ENCODE measurements at places on chromosomes 12 and 14.

- no peak for DNase-seq
Observed at GRCh38 chr14:61607570-61608244, 87.6 kb upstream of the HIF1A start.

- DNase-seq = no peak
Observed at GRCh38 chr12:96414637-96415036, 14.4 kb upstream of the CDK17 start.

DNA sequence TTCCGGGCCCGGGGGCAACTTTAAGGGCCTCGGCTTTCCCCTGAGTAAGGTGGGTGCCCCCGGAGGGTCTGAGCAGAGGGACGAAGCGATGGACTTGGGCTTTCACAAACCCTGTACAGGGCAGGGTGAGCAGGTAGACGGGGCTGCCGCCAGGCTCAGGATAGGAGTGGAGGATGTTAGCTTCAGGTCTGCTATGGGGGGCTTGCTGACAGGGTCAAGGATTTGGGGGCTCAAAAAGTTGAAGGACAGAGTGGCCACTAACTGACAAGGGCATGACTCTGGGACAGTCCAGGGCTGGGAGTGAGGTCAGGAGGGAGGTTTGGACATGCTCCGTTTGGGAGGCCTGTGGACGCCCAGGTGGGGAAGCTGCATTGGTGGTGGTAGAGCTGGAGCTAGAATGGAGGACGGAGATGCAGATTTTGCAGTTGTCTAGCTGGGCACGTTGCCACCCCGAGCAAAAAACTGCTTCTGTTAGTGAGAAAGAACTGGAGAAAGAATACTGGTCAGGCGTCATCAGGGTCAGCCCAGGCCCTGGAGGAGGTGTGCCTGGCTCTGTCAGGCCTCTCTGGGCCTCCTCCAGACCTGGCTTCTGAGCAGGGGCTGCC is 113.3 kb downstream of the ADGRD1 start:
- DNase-seq = no peak

- DNase-seq = no peak
Observed at GRCh38 chr12:54723379-54724256, 75.5 kb upstream of the DCD start.

GRCh38 chr12:130764073-130764472 is 48.0 kb upstream of the RIMBP2 start:
- no peak for DNase-seq

- DNase-seq = no peak
Observed at GRCh38 chr12:94193168-94193567, 44.8 kb downstream of the PLXNC1 start.

- DNase-seq = peak; percentile 80
Observed at GRCh38 chr12:1836854-1837421, 16.6 kb downstream of the LRTM2 start.

DNA sequence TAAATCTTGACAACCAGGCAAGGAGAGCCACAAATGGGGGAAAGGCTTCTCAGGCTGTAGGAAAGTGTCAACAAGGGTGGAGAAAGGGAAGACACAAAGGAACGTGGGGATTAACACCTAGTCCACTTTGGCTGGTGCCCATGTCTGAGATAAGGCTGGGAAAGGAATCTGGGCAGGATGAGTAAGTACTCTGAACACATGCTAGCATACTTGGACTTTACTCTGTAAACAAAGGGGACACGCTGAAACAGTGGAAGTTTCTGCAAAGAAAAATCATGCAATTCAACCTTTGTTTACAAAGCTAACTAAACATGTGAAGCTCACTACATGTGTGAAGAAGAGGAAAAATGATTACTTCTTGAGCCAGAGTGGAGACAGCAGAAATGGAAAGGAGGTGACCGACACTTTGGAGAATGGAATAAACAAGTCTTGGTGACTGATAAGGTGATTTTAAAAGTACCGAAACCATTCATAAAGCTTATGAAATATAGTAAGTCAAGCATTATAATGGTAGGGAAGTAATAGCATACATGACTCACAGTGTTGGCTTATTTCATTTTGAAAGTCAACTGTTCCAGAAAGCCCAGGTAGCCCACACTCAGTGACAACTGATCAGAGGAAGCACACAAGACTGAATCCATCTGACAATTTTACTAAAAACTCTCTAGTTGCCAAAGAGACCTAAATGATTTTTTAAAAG is 13.2 kb downstream of the CPNE8 start:
- DNase-seq = no peak

GRCh38 chr12:53643232-53643979 is 17.2 kb upstream of the ATF7 start:
- no peak for DNase-seq

DNA sequence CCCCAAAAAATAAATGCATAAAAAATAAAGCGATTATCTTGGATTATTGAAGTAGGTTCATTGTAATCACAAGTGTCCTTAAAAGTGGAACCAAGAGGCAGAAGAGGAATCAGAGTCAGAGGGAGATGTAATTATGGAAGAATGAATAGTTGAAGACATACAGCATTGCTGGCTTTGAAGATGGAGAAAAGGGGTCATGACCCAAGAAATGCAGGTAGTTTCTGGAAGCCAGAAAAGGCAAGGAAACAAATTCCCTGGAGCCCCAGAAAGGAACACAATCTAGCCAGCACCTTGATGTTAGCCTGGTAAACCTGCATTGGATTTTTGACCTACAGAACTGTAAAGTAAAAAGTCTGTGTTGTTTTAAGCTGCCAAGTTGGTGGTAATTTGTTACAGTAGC is 57.5 kb upstream of the PTGR2 start:
- DNase-seq = no peak

DNA sequence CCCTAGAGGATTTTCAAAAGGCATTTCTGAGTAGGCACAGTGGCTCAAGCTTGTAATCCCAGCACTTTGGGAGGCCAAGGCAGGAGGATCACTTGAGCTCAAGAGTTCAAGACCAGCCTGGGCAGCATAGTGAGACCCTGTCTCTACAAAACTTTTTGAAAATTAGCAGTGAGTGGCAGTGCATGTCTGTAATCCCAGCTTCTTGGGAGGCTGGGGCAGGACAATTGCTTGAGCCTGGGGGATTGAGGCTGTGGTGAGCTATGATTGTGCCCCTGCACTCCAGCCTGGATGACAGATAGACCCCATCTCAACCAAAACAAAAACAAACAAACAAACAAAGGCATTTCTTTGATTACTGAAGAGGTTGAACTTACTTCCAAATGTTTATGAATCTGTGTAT is 201.4 kb downstream of the KIF26A start:
- DNase-seq = no peak

Data from head of caudate nucleus (tissue), 42 donors.